K562 (cell line): ENCODE measurements at places on chromosomes 3 and 15.

GRCh38 chr3:157551961-157552360, 48.7 kb upstream of the VEPH1 start:
- no peak for DNase-seq

DNA sequence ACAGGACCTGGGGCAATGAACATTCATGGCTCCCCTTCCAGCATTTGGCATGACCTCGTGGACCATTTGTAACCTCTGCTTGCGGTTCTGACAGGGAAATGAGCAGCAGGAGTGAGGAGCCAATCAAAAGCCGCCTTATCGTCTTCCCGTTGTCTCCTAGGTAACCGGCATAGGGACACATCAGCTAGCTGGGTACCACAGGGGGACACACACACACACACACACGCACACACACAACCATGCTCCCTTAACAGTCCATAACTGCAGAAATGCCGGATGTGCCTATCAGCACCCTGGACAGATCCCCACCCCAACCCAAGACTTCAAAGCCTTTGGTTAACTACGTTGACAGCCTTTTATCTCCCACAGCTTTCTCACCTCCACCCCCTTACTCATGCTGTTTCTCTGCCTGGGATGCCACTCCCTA, 53.4 kb upstream of the CCDC174 start:
- DNase-seq: peak; percentile 72

DNA sequence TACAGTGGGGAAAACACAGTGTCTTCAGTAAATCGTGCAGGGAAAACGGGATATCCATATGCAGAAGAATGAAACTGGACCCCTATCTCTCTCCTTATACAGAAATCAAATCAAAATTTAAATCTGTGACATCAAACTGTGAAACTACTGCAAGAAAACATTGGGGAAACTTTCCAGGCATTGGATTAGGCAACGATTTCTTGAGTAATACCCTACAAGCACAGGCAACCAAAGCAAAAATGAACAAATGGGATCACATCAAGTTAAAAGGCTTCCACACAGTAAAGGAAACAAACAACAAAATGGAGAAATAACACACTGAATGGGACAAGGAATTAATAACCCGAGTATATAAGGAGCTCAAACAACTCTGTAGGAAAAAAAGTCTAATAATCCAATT, 165.3 kb downstream of the PLCL2 start:
- DNase-seq: no peak

DNA sequence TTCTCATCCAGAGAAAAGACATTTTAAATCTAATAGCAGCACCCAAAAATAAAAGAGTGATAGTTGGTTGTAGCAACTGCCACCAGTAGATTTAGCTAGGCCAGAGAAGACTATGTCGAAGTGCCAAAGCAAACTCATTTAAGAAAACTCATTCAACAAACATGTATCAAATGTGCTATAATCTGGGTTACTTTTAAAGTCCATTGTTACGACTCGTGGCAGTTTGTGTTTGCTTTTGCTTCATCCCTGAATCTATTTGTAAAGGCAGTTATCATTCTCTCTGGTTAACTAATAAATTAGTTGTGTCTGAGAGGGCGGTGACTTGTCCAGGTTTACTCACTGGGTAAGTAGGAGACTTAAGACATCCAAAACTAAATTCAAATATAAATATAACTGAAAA, 159.4 kb downstream of the ZIC4 start:
- DNase-seq: no peak

DNA sequence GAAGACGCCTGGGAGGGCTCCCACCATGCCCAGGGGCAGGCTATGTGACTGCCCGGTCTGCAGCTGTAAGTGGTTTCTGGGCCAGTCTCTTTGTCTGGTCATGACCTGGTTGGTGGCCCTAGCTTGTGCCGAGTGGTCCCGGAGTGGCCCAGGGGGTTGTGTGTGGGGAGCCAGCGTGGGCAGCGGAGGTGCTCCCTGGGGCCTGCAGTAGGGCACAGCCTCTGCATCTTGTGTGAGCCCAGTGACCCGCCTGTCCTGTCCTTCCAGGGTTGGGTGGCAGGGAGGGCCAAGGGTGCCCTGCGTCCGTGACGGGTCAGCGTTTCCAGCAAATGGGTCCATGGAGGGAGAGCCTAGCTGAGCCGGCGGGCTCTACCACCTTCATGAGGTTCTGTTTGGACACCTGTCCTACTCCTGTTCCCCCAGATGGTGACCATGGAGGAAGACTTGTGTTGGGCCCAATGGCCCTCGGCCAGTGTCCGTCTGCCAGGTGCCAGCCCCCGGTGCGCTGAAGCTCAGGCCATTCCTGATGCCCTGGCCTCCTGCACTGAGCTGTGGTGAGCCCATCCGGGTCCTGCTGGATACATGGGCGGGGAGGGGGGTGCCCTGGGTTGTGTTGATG, 215.4 kb downstream of the SNRPN start:
- no peak for DNase-seq

DNA sequence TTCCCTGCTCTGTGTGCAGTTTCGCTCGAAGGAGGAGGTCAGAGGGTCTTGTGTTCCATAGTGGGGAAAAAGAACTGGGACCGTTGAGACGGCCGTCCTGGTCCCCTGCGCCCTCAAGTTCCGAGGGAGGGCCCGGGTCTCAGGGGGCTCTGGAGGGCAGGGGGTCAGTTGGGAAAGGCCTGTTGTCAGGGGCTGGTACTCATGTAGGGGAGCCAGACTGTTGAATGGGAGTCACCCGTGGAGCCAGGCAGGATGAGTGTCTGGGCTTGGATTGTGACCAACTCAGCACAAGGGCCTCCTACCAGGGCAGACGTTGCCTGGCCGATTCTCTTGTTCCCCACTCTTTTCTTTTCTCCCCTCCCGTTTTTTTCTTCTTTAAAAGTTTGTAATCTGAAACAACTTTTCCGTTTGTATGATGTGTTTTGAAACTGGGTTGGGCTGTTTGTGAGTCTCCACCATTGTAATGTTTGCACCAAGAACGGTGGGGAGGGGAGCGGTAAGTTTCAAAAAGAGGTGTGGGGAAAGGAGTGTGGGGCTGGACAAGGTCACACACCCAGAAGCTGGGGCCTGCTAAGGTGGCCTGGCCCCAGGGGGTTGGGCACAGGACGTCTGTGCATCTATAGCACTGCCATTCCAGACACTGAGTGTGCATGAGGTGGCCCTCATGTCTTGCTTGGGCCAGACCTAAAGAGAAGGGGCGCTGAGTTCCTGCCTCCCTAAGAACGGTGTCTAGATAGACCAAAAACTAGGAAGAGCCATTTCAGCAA, 1.1 kb downstream of the CMTM7 start:
- no peak for DNase-seq

DNA sequence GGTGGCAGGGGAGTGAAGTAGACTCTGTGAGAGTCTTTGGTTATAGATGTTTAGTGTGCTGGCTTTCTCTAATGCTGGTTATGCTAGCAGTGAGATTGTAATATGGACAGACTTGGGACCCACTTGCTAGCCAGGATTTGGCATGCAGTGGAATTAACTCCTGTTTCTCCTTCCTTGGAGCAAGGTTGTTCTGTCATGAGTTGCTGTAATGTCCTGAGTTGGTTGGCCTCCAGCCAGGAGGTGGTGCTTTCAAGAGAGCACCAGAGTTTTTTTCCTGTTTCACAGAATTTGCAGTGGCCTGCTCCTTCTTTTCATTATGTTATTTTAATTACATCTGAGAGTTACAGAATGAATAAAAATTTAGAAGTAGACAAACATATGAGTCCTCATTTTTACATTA, 88.1 kb upstream of the PXYLP1 start:
- DNase-seq: no peak

- DNase-seq: peak; percentile 25
Observed at GRCh38 chr15:80953953-80954778, 35.5 kb downstream of the MESD start.

GRCh38 chr15:31158858-31159569, 57.5 kb upstream of the TRPM1 start:
- DNase-seq: no peak

DNA sequence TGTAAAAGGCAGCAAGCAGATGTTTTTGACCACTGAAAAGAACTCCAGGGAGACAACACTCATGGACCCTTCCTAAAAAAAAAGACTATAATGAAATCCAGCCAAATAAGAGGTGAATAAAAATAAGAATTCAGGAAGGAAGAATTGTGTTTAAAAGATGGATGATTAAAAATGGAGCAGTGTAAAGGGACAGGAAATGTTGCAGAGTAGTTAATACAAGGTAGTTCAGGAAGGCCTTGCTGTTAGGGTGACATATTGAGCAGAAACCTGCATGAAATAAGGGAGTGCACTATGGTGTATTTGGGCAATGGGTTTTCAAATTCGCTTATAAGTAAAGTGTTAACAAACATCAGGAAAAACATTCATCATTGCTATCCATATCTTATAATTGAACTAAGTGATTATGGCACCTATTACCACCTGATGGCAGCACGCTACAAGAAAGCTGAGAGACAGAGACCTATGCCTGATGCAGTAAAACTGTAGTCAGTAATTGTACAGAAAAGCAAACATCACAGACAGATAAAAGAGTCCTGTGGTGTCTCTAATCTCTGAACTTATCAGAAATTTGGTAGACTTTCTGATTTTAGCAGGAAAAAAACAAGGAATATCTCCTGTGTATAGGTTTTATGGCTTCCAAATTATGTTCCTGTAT, 5.8 kb upstream of the DBR1 start:
- no peak for DNase-seq

DNA sequence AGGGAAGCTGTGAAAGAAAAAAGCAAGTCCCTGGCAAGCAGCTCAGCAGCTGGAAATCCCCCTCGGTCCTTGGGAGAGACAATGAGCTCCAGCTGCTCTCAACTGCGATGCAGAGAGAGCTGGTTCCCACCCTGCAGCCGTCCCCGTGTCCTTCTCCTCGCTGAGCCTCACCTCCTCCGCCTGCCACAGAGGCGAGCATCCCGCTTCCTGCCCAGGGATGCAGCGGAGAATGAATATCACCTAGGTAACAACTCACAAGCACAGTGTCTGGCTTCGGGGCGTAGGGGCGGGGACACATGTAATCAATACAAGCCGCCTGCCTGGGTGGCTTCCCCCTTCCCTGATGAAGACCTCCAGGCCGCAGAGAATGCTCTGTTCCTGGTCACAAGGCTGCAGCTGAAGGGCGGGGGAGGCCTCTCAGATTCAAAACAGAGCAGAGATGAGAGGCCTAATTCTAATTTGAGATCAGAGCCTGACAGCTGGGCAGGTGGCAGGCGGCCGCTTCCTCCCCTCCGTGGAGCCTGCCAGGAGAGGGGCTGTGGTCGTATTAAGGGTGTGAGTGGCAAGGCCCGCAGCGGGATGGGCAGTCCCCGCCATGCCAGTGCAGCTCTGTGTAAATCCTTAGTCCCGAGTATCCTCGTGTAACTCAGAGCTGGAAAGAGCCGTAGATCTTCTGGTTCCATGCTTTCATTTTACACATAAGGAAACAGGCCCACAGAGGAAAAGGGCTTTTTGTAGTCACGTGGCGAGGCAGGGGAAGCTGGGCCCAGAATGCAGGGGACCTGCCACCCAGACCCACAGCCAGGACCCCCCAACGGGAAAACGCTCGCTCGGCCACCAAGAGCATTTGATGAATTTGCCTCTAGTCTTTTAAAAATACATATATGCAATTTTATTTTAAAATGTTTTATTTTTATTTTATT, 24.3 kb downstream of the ZDHHC19 start:
- DNase-seq: no peak

DNA sequence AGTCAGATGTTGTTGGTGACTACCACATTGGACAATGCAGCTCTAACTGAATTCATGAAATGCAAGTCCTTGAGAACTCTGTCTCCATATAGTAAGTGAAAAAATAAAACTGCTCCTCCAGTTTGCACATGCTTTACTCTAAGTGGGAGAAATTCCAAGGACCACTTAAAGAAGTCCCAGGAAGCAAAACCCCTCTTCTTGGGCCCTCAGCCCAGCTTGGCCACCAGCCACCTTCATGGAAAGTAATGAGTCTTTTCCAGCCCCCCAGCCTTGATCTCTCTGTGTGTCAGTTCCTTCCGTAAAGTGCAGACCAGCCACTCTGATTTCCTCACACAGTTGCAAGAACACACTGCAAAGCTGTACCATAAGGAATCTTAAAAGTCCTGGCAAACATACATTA, 34.5 kb downstream of the DAPK2 start:
- no peak for DNase-seq

- DNase-seq: no peak
Observed at GRCh38 chr3:11588338-11588737, 55.4 kb downstream of the VGLL4 start.

DNA sequence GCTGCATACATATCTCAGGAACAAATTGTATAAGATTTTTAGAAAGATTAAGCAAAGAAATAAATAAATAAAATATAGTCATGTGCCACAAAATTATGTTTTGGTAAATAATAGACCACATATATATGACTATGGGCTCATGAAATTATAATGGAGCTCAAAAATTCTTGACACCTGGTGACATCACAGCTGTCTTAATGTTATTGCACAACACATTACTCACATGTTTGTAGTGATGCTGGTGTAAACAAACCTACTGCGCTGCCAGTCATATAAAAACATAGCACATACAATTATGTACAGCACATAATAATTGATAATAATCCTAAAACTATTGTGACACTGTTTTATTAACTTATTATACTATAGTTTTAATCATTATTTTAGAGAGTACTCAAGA, 1159.1 kb downstream of the SI start:
- no peak for DNase-seq

DNA sequence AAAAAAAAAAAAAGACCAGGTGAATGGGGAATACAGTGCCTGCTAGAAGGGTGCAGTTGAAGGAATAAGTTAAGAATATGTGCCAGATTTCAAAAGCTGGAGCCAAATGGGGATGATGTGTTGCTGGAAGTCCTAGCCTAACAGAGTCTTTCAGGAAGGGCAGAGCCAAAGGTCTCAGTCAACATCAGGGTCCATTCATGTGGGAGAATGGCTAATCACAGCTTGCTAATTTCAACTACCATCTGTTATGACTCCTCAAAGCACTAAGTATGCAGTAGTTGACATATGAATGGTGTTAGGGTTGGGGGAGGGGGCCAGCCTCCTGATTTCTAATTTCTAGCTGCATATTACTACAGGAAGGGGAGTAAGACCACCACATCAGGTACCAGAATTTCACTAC, 4.4 kb downstream of the ZBTB38 start:
- no peak for DNase-seq

GRCh38 chr15:95626501-95627361, 703.8 kb upstream of the NR2F2 start:
- DNase-seq: peak; percentile 9

- DNase-seq: no peak
Observed at GRCh38 chr3:111545349-111545748, 3.4 kb downstream of the CD96 start.

- peak; percentile 50 for DNase-seq
Observed at GRCh38 chr15:44427756-44428724, 611 bp downstream of the CTDSPL2 start.

DNA sequence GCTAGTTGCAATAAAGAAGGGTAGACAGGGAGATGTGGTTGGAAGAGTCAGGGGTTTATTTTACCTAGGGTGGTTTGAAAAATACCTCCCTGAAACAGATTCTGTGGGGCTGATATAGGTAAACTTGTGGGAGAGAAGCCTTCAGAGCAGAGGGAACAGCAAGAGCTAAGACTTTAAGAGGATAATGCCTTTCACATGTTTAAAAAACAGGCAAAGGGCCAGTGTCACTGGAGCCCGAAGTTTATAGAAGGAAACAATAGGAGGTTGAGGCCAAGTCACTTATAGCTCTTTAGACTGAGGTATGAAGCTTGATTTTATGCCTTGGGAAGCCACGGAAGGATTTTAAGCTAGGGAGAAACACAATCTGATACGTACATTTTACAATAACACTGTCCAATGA, 448.7 kb downstream of the TAFA4 start:
- no peak for DNase-seq
